ENCODE measurements at places on chromosomes 7 and 10.
A peak's percentile ranks its signal among the peaks of the same experiment; 100 is the strongest.

- no peak for DNase-seq
Measured at GRCh38 chr10:22539579-22540298, 174.6 kb downstream of the PIP4K2A start.

GRCh38 chr10:68959695-68960527, 3.9 kb downstream of the DDX21 start:
- DNase-seq: no peak

DNA sequence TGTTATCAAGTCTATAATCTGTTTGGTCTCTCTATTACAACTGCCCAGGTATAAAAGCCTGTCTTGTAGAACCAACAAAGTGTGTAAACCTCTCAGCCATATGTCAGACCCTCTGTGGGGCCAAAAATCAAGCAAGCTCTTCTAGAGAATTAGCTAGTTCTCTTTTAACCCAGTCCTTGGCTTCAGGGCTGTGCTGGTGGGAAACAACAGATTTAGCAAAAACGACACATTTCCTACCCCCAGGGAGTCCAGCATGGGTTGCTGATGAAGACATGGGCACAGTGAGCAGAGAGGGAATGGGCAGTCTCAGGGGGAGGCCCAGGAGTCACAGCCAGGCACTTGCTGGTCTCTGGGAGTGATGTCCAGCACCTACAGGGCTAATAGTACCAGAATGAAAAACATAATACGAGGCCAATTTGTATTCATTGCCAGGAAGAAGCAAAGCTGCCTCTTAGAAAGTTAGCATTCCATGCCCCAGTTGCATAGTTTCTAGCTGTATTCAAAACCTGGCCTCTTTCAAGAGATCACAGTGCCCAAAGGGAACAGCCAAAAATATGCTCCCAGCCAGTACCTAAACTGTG, 80.1 kb downstream of the FRMD4A start:
- no peak for DNase-seq

GRCh38 chr7:157496416-157497275, 159.8 kb downstream of the DNAJB6 start:
- DNase-seq: no peak

- DNase-seq: no peak
Measured at GRCh38 chr7:143327903-143328302, 12.0 kb downstream of the CLCN1 start.

DNA sequence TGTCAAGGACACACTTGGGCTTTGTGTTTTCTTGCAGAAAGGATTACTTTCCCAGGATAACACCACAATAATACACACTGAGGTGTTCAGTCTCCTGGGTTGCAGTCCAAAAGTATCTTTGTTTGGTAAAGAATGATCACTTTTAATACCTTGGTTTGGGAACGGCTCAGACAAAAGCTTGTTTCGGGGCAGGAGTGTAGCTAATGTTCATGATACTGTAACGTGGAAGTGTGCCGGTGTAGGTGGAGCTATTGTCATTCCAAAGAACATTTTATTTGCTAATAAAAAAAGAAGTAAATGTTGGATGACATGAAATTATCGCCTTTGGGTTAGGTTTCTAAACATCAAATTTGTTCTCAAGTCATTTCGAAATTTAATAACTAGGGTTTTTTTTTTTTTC, 1.2 kb downstream of the EIF4H start:
- DNase-seq: no peak

- DNase-seq: no peak
Measured at GRCh38 chr10:71584461-71584860, 135.1 kb downstream of the C10orf105 start.

DNA sequence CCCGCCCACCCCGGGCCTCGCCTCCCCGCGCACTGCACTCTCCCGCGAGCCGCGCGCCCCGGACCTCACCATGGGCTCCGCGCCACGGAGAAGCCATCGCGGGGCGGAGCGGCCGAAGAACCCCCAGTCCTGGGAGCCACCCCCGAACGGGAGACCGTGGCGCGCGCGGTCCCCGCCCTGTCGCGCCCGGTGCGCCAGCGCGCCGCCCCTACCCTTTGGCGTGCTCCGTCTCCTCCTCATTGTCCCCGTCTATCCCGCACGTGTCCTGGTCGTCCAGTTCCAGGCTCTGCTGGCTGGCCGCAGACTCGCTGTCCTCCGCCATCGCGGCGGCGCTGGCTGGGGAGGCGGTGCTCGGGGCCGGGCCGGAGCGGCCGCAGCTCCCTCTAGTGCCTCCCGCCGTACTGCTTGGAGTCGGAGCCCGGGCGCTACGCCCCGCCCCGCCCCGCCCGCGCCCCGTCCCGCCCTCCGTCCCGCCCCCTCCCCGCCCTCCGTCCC, at the start of gene NMT2:
NMT2 (minus strand) TSS at position 403 of the 495 bp plus-strand sequence; CDS start at position 322, 81 bp downstream.
- no peak for DNase-seq

GRCh38 chr7:37510043-37510634, 61.5 kb upstream of the ELMO1 start:
- DNase-seq: peak; percentile 33
